Activated T-cell treated with anti-CD3 and anti-CD28 coated beads for 1 hour (primary cell): ENCODE measurements at places on chromosomes 11 and 22.

DNA sequence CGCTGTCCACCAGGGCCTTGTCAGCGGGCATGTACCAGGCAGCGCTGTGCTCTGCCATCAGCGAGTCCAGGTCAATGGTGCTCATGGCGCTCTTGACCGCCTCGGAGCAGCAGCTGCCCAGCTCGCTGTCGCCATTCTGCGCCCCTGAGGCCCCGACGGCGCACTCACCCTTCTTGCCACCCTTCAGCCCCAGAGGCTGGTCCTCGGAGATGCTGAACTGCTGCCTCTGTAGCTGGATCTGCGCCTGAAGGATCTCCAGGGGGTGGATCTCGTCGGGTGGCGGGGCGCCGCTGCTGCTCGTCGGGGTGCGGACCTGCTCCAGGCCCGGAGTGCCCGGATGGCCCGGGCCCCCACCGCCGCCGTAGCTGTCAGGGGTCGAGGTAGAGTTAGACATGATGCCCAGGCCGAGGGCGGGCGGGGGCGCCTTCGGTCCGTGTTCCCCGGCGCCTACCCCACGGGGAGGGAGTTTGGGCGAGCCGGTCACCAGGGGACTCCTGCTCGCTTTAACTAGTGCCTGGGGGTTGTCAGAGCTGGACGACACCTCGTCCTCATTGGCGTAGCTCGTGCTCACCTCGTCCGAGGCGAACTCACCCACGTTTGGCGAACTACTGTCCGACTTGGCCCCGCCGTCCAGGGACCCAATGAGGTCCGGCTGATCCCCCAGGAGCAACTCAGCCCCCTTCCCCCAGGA, 4.6 kb downstream of the MN1 start:
- no peak for DNase-seq

GRCh38 chr11:104402812-104403521, 239.0 kb upstream of the PDGFD start:
- DNase-seq, result no peak

- peak; percentile 67 for DNase-seq
Observed at GRCh38 chr22:25362215-25362882, 142.9 kb downstream of the CRYBB2 start.

DNA sequence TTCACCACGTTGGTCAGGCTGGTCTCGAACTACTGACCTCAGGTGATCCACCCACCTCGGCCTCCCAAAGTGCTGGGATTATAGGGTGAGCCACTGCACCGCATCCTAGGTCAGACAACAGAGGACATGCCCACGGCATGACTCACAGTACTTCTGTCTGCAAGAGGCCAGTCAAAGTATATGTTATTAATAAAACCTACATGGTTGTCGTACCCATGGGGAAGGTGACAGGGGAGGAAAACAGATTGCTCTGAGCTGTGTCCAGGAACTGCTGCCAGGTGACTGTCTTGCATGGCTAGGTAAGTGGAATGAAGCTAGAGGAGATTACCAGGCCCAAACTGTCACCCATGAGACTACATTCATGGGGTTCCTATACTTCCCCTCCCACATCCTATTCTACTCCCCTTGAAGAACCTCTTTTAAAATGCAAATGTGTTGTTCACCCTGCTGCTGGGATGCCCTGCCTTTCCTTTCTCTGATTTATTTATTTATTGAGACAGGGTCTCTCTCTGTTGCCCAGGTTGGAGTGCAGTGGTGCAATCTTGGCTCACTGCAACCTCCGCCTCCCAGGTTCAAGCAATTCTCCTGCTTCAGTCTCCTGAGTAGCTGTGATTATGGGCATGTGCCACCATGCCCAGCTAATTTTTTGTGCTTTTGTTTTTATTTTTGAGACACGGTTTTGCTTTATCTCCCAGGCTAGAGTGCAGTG, 2.0 kb upstream of the NLRX1 start:
- no peak for DNase-seq

GRCh38 chr11:77406396-77406795, 67.5 kb downstream of the PAK1 start:
- no peak for DNase-seq

DNA sequence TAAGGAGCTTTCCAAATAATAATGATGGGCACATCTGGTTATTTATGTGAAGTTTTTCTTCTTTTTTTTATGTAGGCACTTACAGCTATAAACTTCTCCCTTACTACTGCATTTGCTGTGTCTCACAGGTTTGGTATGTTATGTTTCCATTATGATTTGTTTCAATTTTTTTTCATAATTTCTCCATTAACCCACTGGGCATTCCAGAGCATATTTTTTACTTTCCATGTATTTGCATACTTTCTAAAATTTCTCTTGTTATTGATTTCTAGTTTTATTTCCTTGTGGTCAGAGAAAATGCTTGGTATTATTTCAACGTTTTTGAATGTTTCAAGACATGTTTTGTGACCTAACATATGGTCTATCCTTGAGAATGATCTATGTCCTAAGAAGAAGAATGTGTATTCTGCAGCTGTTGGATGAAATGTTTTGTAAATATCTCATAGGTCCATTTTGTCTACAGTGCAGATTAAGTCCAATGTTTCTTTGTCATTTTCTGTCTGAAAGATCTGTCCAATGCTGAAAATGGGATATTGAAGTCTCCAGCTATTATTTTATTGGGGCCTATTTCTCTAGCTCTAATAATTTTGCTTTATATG, 362.1 kb downstream of the DDX10 start:
- DNase-seq, result no peak

- DNase-seq, result no peak
Observed at GRCh38 chr11:33334627-33335026, 77.4 kb downstream of the HIPK3 start.

- DNase-seq, result no peak
Observed at GRCh38 chr11:69480547-69481392, 693 bp upstream of the LINC01488 start.

DNA sequence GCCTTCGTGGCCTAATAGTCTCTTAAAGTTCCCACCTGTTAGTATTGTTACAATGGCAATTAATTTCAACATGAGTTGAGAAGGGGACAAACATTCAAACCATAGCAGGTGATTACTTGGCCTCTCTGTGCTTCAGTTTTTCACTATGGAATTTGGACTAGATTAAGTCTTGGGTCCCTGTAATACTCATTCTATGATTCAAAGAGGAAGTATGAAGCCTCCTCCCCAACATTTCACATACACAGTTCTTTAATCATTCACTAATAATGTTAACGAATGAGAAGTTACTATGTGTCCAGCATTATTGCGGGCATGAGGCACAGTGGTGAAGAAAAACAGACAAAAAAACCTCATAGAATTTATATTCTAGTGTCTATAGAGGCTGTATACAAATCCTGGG, 19.9 kb upstream of the USP47 start:
- no peak for DNase-seq

DNA sequence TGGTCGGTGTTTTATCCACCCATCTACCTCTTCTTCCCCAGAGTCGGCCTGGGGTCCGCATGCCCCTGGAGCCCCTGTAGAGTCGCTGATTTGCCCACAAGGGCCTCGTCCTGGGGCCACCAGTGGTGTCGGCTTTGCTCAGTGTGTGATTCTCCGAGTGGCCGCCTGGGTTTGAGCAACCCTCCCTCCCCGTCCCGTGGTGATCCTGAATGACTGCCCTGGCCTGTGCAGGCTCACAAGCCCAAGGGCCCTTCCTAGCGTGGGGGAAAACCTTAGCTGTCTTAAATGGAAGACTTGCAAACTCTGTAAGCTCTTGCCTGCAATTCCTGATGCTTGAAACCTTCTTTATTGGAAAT, 128.3 kb downstream of the OSBP2 start:
- no peak for DNase-seq

DNA sequence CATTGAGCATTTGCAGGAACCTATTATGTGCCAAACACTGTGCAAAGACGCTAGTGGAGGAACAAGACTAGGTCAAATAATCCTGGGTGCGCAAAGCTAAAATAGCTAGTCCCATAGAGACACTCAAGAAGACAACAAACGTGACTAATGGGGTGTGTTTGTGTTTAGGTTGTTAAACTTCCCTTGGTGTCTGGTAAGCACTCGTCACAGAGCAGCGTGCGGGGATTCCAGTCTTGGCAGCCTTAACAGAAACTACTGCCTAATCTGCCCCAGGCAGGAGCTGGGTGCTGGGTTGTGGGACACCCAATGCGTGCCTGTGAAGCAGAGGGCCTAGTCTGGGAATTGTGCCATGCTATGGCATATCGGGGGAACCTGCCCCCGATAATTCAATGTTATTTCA, 10.8 kb upstream of the CALCB start:
- DNase-seq, result no peak

GRCh38 chr22:34880662-34881061, 185.3 kb upstream of the ISX start:
- DNase-seq, result no peak

GRCh38 chr11:65492637-65493366, 6.0 kb upstream of the MALAT1 start:
- DNase-seq, result no peak

- DNase-seq, result no peak
Observed at GRCh38 chr22:25698978-25699377, 43.0 kb upstream of the MYO18B start.

DNA sequence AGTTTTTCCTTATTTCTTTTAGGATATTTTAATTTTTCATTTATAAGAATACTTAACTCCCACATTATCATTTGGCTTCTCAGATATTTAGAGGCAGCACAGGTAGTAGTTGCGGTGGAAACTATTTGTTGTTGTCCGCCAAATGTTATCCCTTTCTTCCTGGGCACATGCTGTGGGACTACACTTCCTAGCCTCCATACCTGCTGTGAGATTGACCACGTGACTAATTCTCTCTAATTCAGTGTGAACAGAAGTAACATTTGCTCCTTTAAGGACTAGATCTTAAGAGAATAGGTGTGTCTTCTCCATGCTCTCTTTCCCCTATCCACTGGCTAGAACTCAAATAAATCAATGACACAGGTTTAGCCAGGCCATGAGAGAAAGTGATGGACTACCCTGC, 136.5 kb downstream of the ATG16L2 start:
- DNase-seq, result no peak

- DNase-seq, result no peak
Observed at GRCh38 chr11:94747146-94747545, 21.0 kb upstream of the AMOTL1 start.

GRCh38 chr11:60761436-60762190, 4.9 kb downstream of the MS4A15 start:
- no peak for DNase-seq

DNA sequence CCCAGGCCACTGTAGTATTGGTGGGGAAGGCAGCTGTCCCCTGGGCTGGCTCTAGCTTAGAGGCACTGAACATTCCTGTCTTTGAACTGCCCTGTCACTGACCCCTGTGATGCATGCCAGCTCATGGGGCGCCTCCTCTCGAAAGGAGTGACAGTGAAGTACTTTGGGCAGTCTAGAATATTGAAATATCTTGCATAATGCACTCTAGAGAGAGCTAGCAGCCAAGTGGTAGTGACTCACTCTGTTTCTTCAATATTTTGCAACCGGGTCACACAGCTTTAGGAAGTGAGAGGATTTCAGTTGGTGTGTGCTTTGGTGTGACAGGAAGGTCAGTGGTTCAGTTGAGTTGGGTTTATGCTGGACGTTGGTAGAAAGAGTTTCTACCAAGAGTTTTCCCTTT, 35.5 kb upstream of the ST14 start:
- DNase-seq, result no peak

- DNase-seq, result no peak
Observed at GRCh38 chr22:42855721-42856120, 1.4 kb downstream of the ARFGAP3 start.

DNA sequence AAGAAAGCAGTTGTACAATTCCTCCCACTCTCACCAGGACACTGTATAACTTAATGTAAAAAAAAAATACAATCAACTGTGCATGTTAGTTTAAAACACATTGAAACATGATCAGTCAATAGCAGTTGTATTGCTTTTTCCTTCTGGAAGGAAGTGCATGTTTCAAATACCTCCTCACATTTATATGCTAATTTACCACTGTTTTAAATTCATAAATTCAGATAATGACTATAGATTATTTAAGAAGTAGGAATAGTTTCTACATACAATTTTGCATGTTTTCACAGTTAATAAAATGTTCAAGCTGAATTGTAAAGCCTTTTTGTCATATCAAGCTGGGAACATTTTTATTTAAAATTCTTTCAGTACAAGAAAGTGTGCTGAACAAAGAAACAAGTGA, 3.3 kb downstream of the GRIA4 start:
- no peak for DNase-seq

DNA sequence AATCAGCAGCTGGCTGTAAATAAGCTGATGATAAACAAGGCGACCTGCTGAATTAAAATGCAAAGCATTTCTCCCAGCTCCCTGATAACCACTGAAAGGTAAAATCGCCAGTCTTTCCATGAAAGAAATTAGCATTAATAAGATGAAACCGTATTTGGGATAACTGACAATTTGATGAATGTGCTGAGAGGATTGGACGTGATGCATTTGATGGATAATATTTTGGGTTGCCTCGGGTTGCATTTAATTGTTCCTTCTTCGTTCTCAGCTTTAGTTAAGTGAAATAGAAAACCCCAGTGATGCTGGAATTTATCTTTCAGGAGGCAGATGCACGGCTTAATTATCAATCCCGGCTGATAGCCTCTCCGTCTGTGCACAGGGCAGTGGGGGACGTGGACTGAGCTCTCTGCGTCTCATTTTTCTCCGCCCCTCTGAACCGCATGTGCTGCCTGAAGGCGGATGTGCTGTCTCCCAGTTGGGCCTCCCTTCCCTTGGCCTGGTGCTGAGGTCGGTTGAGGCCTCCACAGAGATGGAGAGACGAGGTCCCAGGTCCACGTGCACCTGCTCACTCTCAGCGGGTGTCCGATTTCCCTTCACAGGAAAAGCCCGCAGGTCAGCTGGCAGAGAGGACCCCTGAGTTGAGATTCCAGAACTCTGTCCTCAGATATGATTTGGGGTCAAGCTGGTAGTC, 846.2 kb downstream of the BRD1 start:
- DNase-seq, result no peak

- DNase-seq, result no peak
Observed at GRCh38 chr11:102494216-102494615, 36.3 kb downstream of the MMP7 start.

DNA sequence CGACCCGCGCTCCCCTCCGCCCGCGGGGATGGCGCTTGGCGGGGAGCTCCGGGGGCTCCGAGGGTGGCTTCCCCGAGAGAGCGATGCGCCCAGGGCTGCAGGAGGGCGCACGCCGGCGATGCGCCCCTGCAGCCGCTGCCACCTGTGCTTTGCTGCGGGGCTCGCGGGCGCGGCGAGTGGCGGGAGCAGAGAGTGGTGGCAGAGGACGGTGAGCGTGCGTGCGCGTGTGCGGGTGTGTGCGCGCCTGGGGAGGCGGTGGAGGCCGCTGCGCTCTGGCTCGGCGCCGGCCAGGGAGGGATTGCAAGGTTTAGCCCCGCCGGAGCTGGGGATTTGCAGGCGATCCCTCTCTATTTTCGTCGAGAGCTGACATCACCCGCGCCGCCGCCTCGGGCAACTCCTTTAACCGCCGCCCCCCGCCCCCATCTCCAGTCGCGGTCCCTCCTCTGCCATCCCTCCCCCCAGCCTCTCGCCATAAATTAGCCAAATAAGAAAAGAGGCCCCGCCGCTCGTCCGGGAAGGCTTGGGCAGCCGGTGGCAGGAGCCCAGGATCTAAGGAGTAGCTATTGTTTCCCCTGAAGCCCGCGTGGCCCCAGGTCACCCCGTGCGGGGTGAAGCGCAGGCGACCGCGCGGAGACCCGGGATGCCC, at the start of gene SLC1A2:
Gene SLC1A2, minus strand, starts transcription at position 375 of the 646 bp plus-strand sequence. CDS start 592 bp downstream, outside the sequence.
- no peak for DNase-seq
